ENCODE measurements at places on chromosomes 2 and 18.

GRCh38 chr2:59463426-59463825 lies 1090.0 kb downstream of the BCL11A start:
- DNase-seq: no peak

DNA sequence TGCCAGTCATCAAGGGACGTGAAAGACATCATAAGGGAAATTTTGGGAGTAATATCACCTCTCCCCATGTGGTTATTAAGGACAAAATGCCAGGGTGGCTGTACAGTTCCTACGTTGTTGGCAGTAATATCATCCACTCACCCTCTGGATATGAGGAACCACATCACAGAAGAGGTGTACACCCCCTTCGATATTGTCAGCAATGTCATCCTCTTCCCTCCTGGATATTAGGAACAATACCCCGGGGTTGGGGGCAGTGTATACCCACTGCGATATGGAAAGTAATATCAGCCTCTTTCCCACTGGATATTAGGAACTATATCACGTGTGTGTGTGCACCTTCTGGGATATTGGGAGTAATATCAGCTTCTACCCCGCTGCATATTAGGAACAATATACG lies 1933.3 kb downstream of the SUCLG1 start:
- no peak for DNase-seq

DNA sequence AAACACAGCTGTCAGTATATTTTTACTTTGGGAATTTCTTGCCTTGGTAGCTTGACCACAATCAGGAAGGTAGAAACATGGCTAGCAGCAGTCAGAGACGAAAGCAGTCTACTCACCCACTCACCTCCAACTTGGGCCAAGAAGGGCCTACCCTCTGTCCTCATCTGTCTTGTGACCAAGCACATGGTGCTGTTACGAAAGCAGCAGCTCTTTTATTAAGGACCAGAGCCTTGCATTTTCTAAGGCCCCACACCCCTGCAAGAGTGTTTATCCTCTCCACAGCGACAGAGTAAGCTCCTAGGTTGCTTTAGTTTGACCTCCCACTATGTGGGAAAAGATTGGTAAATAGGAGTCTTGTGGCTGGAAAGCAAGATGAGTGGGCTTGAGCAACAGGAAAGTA lies 31.3 kb upstream of the MSTN start:
- no peak for DNase-seq

DNA sequence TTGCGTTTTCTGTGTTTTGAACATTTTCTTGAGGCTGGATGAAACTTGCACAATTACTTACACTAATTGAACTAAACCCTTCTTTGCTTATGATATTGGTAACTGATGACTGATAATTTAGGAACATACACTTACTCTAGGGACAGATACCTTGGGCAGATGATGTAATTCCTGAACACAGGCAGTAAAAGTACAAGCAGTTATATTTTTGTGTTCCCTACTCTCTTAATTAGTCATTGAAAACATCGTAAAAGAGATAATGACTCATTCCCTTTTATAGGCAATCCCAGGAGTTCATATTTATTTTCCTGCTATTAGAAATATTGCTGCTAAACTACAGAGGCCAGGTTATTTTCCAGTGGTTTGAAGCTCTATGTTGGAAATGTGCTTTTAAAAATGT lies 46.4 kb downstream of the CCDC85A start:
- DNase-seq: no peak

Measured in amniotic stem cell (primary cell).